ENCODE measurements at places on chromosomes 6 and 20. TPM values are rescaled to one million over a fixed set of nuclear protein-coding genes. Genes with fewer than 3 reads are reported as not detected.

DNA sequence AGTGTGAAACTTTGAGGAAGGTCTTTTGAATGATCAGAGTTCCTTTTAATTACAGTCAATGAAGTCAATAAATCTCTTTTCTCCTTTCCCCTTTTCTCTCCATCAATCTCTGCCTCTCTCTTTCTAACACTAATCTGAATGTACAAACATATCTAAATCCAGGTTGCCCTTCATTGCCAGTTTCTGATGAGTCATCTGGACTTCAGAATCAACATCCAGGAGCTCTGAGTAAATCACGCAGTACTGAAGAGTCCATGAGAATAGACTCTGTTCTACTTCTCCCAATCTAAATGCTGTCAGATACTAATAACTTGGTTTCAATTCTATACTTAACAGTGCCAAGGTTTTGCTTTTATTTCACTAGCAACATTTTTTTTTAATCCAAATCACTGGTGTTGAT lies 238.7 kb upstream of the THEMIS start:
- peak; percentile 7 for DNase-seq

Gene CAGE1
- 0.11 TPM for total RNA-seq

Gene HLA-DRB5
- total RNA-seq, result not detected

Gene MAS1L
- total RNA-seq, result not detected

Gene ERGIC3
- total RNA-seq, result 178 TPM

DNA sequence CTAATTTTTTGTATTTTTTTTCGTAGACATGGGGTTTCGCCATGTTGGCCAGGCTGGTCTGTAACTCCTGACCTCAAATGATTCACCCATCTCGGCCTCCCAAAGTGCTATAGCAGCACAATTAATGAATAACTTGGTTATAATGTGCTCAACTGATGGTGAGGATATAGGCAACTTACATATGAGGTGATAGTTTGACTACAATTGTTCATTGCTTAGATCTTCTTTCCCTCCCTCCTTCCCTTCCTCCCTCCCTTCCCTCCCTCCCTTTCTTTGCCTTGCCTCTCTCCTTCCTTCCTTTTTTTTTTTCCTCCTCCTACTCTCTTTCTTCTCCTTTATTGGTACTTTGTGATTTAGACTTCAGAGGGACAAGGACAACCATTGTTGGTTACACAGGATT lies 151.2 kb downstream of the RNF144B start:
- DNase-seq, result no peak

DNA sequence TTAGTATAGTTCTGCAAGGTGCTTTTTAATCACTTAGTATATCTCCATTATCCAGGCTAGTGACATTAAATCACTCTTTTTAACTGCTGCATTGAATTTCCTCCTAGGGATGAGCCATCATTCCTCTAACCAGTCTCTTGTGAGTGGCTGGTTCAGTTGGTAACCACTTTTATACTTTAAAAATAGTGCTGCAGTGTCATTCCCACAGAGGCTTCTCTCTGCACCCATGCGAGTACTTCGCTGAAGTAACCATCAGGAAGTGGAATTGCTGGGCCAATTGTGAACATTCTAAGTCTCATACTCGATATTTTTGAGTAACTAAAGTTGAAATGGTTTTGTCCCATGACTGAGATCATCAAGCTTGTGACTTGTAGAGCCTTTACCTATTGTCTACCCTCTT lies 2.1 kb downstream of the BTN3A2 start:
- DNase-seq, result no peak

DNA sequence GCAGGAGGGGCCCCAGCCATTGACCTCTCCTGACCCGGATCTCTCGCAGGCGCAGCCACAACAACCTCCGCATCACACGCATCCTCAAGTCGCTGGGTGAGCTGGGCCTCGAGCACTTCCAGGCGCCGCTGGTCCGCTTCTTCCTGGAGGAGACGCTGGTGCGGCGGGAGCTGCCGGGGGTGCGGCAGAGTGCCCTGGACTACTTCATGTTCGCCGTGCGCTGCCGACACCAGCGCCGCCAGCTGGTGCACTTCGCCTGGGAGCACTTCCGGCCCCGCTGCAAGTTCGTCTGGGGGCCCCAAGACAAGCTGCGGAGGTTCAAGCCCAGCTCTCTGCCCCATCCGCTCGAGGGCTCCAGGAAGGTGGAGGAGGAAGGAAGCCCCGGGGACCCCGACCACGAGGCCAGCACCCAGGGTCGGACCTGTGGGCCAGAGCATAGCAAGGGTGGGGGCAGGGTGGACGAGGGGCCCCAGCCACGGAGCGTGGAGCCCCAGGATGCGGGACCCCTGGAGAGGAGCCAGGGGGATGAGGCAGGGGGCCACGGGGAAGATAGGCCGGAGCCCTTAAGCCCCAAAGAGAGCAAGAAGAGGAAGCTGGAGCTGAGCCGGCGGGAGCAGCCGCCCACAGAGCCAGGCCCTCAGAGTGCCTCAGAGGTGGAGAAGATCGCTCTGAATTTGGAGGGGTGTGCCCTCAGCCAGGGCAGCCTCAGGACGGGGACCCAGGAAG lies 4.5 kb upstream of the COL9A3 start:
- DNase-seq, result no peak

DNA sequence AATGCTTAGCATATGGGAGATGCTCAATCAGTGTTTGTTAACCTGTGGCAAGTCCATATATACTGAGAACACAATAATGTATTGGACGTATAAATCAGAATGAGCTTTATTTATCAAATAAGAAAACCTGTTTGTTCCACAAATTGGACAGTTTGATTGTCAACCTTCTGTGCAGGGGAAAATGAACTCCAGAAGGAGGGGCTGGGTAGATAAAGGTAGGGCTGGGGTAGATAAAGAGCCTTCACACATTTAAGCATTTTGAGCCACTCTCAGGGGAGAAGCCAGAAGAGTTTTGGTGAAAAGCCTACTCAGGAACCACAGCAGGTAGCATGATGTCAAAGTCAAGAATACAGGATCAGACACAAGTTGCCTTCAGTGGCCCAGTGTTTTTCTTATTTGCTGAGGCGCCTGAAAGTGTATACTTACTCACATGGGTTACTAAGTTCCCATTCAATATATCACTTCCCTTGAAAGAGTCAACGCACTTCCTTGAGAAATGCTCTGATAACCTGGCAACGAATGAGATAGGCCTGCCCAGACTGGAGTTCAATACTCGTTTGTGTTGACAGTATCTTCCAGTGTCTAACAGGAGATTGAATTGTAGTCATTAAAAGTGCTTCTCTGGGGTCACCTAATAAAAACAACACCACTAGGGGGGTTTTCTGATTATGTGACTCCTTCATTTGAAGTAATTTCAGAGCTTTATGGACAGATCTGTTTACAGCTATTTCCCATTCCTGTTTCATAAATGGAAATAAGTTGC lies 263.9 kb upstream of the CITED2 start:
- DNase-seq, result no peak

Gene MTFR2
- total RNA-seq, result 10.1 TPM

Gene TNFRSF21
- 39.3 TPM for total RNA-seq

GRCh38 chr20:45347936-45348778 lies at the start of gene SDC4:
Gene SDC4, minus strand, starts transcription at chr20:45348424. Its CDS starts 40 bp downstream, at chr20:45348384.
- DNase-seq, result peak; percentile 78

Measured in Daoy (cell line).